ENCODE measurements at places on chromosomes 4 and X. TPM values are rescaled to one million over a fixed set of nuclear protein-coding genes. Genes with fewer than 3 reads are reported as not detected.
A peak's percentile ranks its signal among the peaks of the same experiment; 100 is the strongest.

DNA sequence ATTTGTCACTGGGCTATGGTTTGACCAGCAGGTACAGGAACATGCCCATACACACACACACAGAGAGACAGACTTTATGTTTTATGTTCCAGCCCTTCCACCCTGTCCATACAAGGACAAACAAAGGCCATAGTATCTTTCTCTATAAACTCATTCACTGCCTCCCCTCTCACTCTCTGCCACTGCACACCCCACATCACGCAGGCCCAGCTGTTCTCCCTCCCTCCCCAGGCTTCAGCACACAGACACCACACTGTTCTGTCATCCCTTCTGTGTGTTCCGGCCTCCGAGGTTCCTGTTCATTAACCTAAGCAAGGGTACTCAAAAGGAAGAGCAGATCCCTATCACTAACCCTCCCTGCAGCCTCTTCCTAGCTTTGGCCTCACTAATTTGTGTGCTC lies 17.8 kb downstream of the LAS1L start:
- DNase-seq = no peak

- DNase-seq = no peak
These were observed 47.8 kb upstream of the CAMK2D start for GRCh38 chr4:113809311-113809710.

DNA sequence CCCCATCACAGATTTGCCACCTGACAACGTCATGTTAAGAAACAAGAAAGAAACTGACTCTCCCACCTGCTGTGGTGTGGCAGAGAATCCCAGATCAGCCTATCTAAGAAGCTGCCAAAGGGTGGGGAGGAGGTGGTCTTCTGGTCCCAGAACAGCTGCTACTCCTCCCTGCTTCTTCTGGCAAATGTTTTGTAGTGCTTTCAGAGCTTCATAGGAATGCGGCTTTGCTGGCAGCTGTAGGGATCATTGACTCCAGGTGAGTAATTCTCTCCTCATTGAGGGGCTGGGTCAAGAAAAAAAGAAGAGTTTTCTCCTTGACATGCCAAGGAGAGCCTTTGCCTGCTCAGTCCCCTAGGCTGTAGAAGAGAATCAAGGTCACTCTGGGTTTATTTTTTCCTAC lies 23.3 kb downstream of the NRK start:
- DNase-seq = no peak

DNA sequence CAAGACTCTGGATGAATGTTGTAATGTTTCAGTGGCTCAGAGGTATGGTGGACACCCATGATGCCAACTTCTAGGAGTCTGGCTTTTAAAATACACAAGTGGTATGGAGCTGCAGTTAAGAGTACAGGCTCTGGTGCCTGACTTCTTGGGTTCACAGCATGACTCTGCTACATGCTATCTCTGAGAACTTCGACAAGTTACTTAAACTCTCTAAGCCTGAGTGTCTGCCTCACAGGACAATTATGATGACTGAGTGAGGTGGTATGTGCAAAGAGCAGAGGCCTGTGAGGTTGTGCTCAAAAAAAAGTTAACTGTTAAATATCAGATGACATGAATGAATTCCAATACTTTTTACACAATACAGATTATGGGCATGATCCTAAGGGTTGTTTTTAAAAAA lies 90.9 kb upstream of the SRD5A3 start:
- no peak for DNase-seq

- DNase-seq = no peak
These were observed 7.3 kb downstream of the TREX2 start for GRCh38 chrX:153438532-153438931.

DNA sequence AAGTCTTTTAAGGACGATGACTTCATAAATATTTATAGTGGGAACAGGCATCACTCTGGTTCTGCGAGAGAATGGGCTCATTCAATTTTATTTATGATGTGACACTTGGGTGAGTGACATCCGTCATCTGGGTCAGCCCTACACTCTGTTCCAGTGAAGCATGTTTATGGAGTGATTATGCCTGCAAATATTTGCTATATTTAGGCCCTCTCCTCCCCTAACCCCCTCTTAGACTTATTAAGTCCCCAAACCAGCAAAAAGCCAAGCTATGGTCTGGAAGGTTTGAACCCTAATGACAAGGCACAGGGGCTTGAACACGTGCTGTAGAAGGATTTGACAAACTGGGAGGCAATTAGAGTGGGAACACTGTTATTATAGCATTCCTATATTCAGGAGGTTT lies 55.9 kb downstream of the C4orf51 start:
- DNase-seq = no peak

DNA sequence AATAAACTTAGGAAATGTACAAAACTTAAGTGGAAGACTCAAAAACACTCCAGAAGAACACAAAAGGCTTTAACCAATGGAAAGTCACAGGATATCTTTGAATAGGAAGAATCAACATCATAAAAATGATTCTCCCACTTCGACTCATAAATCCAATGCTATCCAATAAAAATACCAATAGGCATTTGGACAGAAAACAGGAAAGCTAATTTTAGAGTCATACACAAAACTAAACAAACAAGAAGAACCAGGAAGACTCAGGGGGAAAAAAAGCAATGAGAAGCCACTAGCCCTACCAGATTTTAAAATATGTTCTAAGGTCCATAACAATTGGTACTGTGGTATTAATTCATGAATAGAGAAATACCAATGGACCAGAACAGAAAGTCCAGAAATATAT lies 28.2 kb downstream of the SLC9A7 start:
- DNase-seq = no peak

DNA sequence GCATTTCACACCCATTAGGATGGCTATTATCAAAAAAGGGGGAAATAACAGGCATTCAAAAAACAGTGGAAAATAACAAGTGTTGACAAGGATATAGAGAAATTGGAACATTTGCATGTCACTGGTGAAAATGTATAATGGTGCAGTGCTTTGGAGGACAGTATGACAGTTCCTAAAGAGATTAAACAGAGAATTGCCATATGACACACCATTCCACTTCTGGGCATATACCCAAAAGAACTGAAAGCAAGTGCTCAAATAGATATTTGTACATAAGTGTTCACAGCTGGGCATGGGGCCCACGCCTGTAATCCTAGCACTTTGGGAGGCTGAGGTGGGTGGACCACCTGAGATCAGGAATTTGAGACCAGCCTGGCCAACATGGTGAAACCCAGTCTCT lies 348.1 kb downstream of the NR3C2 start:
- no peak for DNase-seq

GRCh38 chrX:115204040-115204439 lies 14.8 kb downstream of the RBMXL3 start:
- no peak for DNase-seq

DNA sequence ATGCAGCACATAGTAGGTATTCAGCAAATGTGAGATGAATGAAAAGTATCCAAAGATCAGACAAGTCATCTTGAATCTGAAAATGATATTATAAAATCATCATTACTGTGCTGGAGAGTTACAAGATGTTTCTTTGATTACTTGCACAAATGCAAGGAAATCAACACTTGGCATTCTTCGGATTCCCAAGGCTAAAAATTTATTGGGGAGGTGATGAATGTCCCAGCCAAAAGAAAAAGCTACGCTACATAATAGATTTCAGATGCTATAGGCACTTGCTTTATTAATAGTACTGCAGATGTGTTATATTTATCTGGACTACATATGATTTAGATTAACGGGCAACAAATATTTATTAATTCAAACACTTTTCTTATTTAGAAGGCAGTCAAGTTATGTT lies 286.7 kb upstream of the TENM3 start:
- peak; percentile 12 for DNase-seq

The PF4V1 gene
- not detected for polyA plus RNA-seq

The BEX3 gene
- 248 TPM for polyA plus RNA-seq

The SPARCL1 gene
- polyA plus RNA-seq = 226 TPM

The ODAPH gene
- not detected for polyA plus RNA-seq

Data from muscle of arm (tissue), 14 donors.